ENCODE measurements at places on chromosomes 2 and 18. TPM values are rescaled to one million over a fixed set of nuclear protein-coding genes. Genes with fewer than 3 reads are reported as not detected.
A peak's percentile ranks its signal among the peaks of the same experiment; 100 is the strongest.

DNA sequence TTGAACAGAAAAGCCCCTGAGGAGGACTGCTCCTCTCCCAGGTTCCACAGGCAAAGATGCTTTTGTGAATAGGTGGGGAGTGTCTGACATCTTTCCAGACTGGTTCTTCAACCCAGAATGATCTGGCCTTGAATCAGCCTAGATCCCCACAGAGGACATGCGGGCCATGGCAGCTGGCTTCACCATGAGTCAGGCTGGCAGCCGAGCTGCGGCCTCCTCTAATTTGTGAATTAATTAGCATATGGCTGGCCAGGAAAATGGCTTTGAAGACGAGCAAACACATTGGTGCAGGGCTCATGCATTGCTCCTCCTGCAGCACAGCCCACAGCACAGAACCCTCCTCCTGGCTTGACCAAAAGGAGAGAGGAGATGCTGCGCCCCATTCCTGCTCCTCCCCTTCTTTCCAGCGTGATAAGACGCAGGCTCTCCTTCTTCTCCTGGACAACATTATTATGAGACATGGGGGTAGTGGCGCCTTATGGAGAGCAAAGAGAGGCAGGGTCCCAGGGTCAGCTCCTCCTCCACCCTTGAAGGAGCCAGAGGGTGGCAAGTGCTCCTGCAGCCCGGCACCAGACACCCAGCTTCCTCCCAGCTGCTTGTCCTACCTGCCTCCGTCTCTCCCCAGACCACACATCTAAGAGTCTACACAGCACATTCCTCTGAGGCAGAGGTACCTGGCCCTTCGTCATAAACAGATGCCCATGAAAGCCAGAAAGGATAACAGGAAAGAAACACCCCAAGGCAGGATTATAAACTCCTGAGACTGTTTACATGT is 66.7 kb downstream of the EDAR start:
- DNase-seq: peak; percentile 29

Gene TTR
- not detected for total RNA-seq

Gene ZNF804A
- total RNA-seq: not detected

- no peak for DNase-seq
Measured at GRCh38 chr2:237480988-237481525, 6.0 kb upstream of the MLPH start.

Gene AQP12A
- total RNA-seq: not detected

GRCh38 chr2:95048825-95049682 is 23.5 kb downstream of the MAL start:
- DNase-seq: no peak

- DNase-seq: no peak
Measured at GRCh38 chr2:30267161-30267975, 36.0 kb downstream of the LBH start.

GRCh38 chr2:84481702-84482101 is 22.6 kb upstream of the SUCLG1 start:
- no peak for DNase-seq

GRCh38 chr2:210626849-210627248 is 70.5 kb downstream of the CPS1 start:
- no peak for DNase-seq

GRCh38 chr2:168970711-168971233 is 60.4 kb downstream of the ABCB11 start:
- no peak for DNase-seq

GRCh38 chr18:50970006-50970405 is 2.2 kb downstream of the ELAC1 start:
- DNase-seq: peak; percentile 64

Gene ARL4C
- 2.3 TPM for total RNA-seq

DNA sequence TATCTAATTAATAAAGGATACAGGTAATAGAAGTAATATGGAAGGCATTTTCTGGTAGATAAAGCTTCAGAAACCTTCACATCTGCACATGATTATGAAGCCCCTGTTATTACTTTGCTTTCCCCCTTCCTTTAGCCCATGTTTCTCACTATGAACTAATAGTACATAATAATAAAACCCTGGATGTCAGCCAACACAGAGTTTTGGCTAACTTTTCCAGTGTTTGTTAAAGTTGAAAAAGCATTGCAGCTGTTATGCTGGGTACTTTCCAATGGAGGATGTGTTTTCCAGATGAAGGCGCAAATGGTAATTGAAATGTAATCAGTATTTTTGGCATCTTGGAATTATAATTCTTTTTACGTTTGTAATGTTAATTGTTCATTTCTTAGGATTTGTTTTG is 43.5 kb downstream of the SPTBN1 start:
- DNase-seq: no peak

- no peak for DNase-seq
Measured at GRCh38 chr2:160440888-160441287, 52.7 kb downstream of the RBMS1 start.

DNA sequence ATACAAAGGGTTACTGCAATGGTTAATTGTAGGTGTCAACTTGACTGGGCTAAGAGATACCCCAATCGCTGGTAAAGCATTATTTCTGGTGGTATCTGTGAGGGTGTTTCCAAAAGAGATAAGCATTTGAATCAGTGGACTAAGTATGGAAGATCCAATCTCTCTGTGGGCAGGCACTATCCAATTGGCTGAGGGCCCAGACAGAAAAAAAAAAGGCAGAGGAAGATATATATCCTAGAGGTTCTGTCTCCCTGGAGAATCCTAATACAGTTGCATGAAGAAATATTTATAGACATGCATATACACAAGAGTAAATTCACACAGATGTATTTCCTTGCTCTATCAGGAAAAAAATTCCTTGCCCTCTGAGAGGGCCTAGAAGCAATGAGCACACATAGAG is 43.9 kb downstream of the TBC1D8 start:
- DNase-seq: no peak

GRCh38 chr2:121144111-121144510 is 140.9 kb downstream of the TFCP2L1 start:
- no peak for DNase-seq

DNA sequence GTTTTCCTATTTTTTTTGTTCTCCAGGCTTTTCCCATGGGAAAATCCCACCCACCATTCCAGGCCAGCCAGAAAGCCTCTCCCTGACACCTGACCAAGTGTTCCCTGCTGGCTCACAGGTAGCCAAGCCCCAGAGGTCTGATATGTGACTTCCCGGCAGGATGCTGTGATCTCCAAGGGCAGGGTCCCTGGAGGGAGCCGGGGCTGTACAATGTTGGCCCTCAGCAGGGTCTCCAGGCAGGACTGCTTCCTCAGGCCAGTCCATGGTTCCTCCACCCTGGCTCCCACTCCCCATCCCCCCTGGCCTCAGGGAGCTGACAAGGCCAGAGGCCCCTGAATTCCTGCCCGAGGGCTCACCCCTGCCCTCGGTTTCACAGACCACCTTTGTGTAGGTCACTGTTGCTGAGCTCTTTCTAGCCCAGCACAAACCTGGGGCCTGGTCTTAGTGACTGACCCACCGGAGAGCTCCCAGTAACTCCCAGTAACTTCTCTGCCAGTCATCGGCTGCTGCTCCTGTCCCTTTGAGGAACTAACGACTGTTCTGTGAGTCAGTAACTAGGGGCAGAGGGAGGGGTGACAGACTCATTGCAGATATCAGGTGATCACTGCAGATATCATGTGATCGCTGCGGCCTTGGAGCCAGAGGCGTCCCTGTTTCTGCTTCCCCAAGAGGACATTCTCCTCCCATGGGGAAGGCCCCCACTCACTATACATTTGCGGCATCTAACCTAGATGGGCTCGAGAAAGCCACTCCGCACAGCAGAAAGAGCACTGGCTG is 38.7 kb downstream of the SDC1 start:
- no peak for DNase-seq
